Kidney epithelial cell (primary cell): ENCODE measurements at places on chromosomes 1 and 21. TPM values are rescaled to one million over a fixed set of nuclear protein-coding genes. Genes with fewer than 3 reads are reported as not detected.

CASZ1 gene
- 19.1 and 28.2 TPM in 2 replicates for total RNA-seq

PAQR7 gene
- total RNA-seq, result 8.7 and 11.9 TPM in 2 replicates

- DNase-seq, result no peak
These were observed 97.9 kb downstream of the OBSCN start for GRCh38 chr1:228305721-228306152.

CBR1 gene
- 81.0 and 120 TPM in 2 replicates for total RNA-seq

DNA sequence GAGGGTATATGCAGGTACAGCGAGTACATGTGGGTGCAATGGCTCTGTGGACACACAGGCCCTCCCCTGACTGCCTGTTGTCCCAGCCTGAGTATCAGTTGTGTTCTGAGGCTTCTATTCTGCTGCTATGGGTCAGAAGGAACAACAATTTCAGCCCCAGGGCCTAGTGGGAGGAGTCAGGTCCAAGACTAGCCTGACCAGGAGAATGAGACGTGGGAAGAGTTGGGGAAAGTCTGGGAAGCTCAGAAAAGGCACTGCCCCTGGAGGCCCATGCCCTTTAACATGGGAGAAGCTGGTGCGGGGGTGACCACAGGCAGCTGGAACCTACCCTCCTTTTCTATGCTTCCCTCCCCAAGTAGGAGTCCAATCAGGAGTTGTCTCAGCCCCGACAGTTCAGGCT lies 7.7 kb downstream of the IGSF8 start:
- DNase-seq, result no peak

- DNase-seq, result no peak
These were observed 29.1 kb downstream of the LAMC2 start for GRCh38 chr1:183215076-183215720.

LCE1D gene
- total RNA-seq, result not detected in 2 replicates

GRCh38 chr1:76133977-76134376 lies 59.4 kb downstream of the ST6GALNAC3 start:
- no peak for DNase-seq

DNA sequence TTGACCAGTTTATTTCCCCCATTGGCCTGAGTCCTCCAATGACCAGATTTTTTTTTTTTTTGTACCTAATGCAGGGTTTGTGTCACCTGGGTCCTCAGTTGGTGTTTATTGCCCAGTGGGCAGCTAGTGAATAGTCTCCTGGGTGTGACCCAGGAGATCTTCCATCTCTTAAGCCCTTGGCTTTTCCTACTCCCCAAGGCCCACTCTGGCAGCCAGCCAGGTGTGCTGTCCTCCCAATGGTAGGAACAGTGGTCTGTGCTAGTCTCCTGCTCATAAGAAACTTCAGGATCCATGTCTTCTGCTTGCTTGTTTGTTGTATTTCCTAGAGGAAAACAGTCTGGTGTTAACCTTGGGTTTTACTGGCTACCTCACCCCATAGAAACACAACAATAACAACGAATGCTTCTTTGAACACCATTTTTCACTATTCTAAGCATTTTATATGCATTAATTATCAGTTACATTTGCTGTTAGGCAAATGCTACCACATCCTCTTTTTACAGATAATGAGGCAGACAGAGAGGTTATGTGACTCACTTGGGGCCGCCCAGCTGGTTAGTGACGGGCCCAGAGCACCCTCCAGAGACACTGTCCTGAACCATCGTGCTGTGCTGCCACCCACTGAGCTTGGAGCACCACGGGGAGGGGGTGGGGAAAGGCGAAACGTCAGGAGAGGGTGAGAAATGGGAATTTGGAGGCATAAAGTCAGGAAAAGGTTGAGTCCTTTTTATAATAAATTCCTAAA lies 107.5 kb downstream of the HIVEP3 start:
- DNase-seq, result no peak

CACNA1S gene
- total RNA-seq, result not detected in 2 replicates

GRCh38 chr1:86396498-86396890 lies 371 bp upstream of the ODF2L start:
- DNase-seq, result no peak

TESK2 gene
- total RNA-seq, result 2.1 and 2.5 TPM in 2 replicates

PLA2G2F gene
- 6.9 and 9.2 TPM in 2 replicates for total RNA-seq

- no peak for DNase-seq
These were observed 1.1 kb downstream of the GRIK1 start for GRCh38 chr21:29938776-29939103.

- no peak for DNase-seq
These were observed 1.2 kb downstream of the PIGP start for GRCh38 chr21:37071561-37072273.

GRCh38 chr1:115839029-115839678 lies 1.8 kb downstream of the NHLH2 start:
- DNase-seq, result no peak

INSRR gene
- not detected in 2 replicates for total RNA-seq

DNA sequence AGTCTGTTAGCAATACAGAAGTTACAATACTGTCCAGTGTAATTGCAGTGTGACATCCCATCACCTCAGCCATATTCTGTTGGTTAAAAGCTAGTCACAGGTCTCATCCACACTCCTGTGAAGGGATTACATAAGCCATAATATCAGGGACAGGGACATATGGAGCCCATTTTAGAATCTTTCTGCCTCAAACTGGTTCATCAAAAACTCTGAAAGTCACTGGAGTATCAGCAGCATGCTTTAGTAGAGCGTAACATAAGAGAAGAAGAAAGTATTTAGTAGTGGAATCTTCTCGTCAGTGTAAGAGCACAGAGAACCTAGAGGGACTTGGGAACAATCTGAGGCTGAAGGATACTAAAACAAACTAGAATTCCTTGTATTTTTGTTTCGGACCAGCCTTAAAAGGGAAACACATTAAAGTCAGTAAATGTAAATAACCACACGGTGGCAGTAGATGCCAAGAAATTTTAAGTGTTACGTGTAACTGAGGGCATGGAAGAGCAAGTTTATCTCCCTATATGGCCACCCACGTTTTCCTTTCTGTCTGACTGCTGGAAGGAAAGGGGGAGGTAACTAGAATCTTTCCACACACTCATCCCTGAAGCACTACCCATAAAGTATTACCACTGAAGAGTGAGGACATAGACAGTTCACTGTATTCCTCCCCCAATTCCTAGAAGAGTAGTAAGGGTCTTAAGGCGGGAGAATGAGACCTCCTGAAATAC lies 41.6 kb upstream of the AGL start:
- DNase-seq, result peak; percentile 79

GRCh38 chr1:183975651-183976050 lies 61.9 kb downstream of the COLGALT2 start:
- no peak for DNase-seq

DYRK3 gene
- 14.8 and 17.9 TPM in 2 replicates for total RNA-seq

DNA sequence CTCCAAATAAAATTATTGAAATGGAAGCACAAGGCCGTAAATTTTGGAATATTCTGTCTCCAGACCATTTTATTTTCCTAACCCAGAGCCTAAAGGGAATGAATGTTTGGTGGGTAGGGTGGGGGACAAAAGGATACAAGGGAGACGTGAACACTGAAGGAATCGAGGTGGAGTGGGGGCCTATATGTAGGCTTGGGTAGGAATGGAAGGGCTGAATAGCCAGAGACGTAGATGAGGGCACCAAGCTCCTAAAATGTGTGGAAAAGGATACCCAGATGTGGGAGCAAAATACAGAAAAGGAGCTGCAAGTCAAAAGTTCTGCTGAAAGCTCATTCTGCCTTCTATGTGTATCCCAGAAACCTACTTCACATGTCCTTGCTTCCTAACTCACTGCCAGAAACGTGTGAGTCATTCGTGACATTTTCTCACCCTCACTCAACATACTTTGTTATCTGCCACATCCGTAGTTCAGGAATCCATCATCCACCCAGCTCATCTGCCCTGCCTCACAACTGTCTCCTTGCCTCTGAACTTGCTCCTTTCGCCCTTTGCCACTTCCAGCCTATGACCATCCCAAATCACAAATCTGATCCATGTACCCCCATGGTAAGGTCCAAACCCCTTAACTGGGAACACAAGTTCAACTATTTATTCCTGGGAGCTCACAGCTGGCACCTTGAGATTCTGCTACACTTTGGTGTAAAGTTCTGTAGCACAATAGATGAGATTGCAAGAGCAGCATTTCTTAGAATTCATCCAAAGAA lies 84.1 kb upstream of the PRDX6 start:
- DNase-seq, result peak; percentile 35

- no peak for DNase-seq
These were observed 642.3 kb downstream of the RWDD3 start for GRCh38 chr1:95876276-95876675.

- no peak for DNase-seq
These were observed 344.6 kb upstream of the LYPLAL1 start for GRCh38 chr1:218829097-218829496.

PRKAA2 gene
- total RNA-seq, result 5.7 and 6.5 TPM in 2 replicates

CD1E gene
- not detected in 2 replicates for total RNA-seq

DNA sequence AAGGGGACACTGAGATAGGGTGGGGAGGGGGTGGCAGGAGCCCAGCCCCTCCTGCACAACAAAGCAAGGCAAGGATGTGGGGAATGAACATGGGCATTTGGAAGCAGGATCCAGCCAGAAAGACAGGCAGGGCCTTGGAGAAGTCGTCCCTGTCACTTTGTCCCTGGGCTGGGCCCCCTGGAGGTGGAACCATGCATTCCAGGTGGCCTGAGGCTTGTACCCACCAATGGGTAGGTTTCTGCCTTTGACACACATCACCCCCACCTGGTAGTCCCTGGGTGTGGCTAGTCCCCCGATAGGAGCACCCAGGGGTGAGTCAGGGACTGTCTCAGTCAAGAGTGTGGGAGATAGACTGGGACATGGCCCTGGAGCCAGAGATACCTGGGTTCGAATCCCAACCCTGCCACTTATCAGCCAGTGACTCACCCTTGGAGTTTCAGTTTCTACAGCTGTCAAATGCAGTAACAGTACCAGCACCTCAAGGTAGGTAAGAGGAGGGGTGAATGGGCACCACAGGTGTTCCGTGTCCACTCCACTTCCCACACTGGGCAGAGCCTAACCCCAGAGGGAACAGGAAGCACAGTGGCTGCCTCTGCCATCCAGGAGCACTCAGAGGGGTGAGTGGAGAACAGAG lies 10.0 kb downstream of the PLA2G2D start:
- DNase-seq, result no peak

- no peak for DNase-seq
These were observed 49.3 kb downstream of the LPGAT1 start for GRCh38 chr1:211781260-211781659.

GOLPH3L gene
- total RNA-seq, result 18.2 and 23.6 TPM in 2 replicates

RBM11 gene
- total RNA-seq, result 4.6 and 6.1 TPM in 2 replicates

GRCh38 chr1:184429335-184429734 lies 42.5 kb downstream of the C1orf21 start:
- no peak for DNase-seq

DNA sequence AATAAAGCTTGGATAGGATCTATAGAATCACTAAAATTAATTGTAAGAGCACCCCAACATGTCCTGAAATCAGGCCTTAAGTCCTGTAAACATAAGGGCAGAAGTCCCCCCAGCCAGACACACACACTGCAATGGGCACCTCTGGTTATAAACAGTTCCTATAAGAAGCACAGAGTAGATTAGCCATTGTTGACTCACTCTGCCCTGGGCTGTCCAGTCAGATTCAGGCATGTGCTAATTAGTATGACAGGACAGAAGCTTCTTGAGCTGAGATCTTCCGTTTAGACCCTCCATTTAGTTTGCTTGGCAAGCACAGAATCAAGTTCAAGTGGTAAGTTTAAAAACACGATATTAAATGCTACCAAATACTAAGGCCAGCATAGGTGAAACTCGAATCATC lies 11.8 kb upstream of the DENND1B start:
- no peak for DNase-seq

- DNase-seq, result peak; percentile 100
These were observed 14.6 kb downstream of the POLR3GL start for GRCh38 chr1:145978854-145979745.

MAP3K21 gene
- total RNA-seq, result 6.4 and 7.6 TPM in 2 replicates

GRCh38 chr1:204464187-204464631 lies 30.4 kb downstream of the PIK3C2B start:
- no peak for DNase-seq

DNA sequence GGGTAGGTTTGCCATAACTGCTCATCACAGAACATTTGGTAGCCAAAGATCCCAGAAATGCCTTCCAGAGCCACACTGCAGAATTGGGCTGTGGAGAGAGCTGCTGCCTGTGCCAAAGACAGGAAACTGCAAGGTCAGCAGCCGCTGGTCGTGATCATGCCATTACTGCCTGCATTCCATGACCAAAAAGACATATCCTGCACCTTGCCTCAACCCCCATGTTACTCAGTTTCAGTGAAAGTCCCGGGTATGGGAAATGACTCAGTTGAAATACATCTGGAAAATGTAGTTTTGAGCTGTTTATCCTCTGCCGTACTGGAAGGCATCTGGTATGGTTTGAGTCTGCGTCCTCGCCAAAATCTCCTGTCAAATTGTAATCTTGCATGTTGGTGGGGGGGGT lies 161.7 kb downstream of the FCRL5 start:
- DNase-seq, result peak; percentile 31

OR2AK2 gene
- not detected in 2 replicates for total RNA-seq

GRCh38 chr1:177732178-177732577 lies 237.7 kb downstream of the SEC16B start:
- DNase-seq, result no peak

DNA sequence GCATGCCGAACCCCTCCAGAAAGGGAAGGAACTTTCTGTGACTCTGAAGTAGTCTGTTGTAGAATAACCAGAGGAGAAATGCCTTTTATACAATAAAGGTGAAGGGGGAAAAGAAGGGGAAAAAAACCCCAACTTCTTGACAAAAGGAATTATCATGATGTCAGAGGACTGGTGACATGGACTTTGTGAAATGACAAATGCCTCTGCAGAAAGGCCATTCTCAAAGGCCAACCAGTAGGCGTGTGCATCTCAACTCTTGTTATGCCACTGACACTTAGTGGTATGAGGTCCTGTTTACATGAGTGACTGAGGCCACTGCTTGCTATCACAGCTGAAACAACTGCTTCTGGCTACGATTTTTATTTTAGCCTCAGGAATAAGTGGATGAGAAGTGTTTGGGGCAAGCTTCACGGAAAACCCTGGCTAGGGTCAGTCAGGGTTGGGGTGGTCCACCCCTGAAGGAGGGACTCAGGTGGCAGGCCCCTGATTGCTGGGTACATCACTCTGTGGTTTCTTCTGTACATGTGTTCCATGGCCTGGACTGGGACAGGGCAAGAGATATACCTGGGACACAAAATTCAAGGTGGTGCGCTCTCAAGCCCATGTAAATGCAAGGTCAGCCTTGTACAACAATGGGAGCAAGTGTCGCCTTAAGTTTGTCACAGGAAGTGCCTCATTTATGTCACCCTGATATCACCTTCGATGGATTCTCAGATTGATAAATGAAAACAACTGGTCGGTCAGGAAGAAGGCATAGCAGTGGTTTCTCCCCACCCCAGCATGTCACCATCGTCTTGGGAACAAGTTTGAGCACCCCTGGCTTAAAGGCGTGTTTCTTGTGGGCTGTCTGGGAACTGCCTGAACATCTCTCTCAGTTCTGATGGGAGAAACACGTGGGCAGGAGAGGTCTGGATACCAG lies 12.4 kb downstream of the RUNX1 start:
- DNase-seq, result no peak

- DNase-seq, result no peak
These were observed 6.6 kb upstream of the ACTRT2 start for GRCh38 chr1:3014443-3015268.

DNA sequence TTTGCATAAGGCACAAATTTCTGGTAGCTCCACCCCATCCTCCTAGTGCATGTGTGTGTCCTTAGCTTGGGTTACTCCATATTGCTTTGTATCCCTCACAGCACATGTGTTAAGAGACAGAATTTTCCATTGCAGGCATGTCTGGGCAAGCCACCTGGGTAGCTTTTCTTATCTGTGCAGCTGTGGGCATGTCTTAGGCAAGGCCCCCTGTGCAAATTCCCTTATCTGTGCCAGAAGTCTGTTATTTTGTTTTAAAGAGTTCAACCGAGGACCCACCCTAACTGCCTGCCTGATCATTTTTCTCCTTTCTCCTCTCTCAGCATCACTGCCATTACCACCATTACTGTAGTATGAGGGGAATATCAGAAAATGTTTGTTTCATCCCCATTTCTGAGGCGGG lies 131.9 kb downstream of the CYYR1 start:
- DNase-seq, result no peak
